ENCODE measurements at places on chromosomes 12 and 14.

- no peak for DNase-seq
These were observed 791.2 kb downstream of the FLRT2 start for GRCh38 chr14:86321151-86321550.

GRCh38 chr12:18158774-18159557 is 69.0 kb upstream of the RERGL start:
- DNase-seq, result no peak

- DNase-seq, result no peak
These were observed 289.1 kb downstream of the RPS29 start for GRCh38 chr14:49297102-49297501.

GRCh38 chr14:54633076-54633475 is 66.1 kb downstream of the SAMD4A start:
- DNase-seq, result no peak

- DNase-seq, result no peak
These were observed 533.9 kb upstream of the LRFN5 start for GRCh38 chr14:41072776-41073175.

DNA sequence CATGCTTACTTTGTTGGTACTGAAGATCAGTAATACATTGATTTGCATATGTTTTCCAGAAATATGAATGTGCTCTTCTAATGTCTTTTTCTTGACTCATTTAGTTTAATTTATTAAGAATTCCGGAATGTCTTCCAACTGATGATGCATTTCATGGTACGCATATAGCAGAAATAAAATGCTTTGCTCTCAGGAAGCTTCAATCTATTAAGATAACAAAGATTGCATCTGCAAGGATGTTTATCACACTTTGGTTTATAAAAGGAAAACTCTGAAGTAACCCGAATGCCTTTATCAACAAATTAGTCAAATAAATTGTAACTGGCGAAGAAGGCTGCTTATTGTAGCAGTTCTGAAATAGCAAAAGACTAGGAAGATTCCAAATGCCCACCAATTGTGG is 166.4 kb upstream of the LMNTD1 start:
- DNase-seq, result no peak

- no peak for DNase-seq
These were observed 141.4 kb downstream of the CRADD start for GRCh38 chr12:93818488-93819049.

GRCh38 chr12:61011767-61012423 is 1248.3 kb upstream of the USP15 start:
- no peak for DNase-seq

- DNase-seq, result no peak
These were observed 11.3 kb upstream of the KCNMB4 start for GRCh38 chr12:70354787-70355186.

- DNase-seq, result no peak
These were observed 26.8 kb downstream of the EMP1 start for GRCh38 chr12:13223179-13223804.

DNA sequence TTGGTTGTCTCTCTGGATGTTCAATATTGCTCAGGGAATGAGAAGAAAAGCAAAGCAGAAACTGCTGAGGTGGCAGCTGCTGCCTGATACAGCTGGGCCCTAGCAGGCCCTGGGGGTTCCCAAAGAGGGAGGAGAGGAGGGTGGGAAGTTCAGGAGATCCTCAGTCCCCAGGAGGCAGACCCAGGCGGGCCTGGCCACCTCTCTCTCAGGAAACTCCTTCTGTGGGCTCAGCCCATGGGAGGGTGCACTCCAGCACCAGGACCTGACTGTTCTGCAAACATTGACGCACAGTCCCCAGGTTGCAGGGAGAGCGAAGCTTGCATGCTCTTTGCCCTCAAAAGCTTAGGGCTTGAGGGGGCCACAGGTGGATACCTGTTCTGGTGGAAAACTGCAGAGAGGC is 29.6 kb downstream of the IRF2BPL start:
- DNase-seq, result no peak

GRCh38 chr14:66432334-66432733 is 53.8 kb upstream of the CCDC196 start:
- no peak for DNase-seq

DNA sequence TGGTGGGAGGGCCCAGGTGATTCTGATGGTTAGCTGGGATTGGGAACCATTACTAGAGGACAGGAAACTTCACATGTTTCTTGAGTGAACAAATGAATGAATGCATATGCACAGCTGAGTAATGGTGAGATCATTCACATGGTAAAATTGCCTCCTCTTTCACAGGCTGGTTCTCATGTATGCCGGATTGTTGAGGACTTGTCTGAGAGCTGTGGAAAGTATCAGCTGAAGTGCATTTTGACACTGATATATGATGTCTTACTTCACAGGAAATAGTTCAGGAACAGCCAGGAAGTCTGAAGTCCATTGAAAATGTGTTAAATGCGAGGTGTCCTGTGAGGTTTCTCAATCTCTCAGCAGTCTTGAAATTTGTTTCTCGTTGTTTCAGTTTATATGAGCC is 77.6 kb upstream of the DACT1 start:
- no peak for DNase-seq

GRCh38 chr14:92657457-92658142 is 90.8 kb downstream of the LGMN start:
- no peak for DNase-seq

DNA sequence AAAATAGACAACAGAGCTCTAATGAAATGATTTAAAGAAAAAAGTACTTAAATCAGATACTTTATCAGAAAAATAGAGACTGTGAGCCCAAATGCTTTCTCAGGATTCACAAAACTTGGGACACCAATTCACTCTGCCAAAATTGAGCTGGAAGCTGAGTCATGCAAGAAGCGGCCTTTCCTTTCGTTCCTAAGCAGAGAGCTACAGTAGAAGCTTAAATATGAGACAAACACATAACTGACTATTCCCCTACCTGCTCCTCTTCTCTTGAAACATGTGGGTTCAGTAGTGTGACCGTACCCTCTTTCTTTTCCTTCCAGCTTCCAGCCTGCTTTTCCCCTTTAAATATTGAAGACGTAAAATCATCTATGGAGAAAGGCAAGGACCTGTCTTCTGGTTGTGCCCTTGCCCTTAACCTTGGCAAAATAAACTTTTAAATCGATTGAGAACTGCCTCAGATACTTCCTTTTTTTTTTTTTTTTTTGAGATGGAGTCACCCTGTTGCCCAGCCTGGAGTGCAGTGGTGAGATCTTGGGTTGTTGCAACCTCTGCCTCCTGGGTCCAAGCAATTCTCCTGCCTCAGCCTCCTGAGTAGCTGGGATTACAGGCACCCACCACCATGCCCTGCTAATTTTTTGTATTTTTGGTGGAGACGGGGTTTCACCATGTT is 4.4 kb upstream of the SDS start:
- no peak for DNase-seq

DNA sequence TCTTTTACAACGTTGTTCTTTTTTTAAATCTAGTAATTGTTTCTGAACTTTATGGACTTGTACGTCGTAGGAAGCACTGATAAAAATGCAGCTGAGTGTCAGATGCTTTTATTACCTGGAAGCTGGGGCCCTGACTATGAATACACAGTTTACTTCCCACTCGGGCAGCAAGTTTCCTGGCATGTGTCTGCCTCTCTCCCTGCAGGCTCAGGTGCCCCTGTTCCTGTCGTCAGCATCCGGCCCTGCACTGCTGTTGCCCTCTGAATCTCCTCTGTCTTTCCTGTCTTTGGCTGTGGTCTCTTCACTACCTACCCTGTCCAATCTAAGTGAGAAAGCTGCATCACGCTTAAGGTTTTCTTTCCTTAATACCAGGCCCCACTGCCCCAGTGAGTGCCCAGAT is 75.8 kb downstream of the PELI2 start:
- no peak for DNase-seq

GRCh38 chr12:132622437-132623071 is 4.0 kb downstream of the P2RX2 start:
- DNase-seq, result no peak

GRCh38 chr14:61331992-61332657 is 10.7 kb downstream of the PRKCH start:
- no peak for DNase-seq
